Mesangial cell (primary cell): ENCODE measurements at places on chromosomes 13 and 19. TPM values are rescaled to one million over a fixed set of nuclear protein-coding genes. Genes with fewer than 3 reads are reported as not detected.

Gene SGCG
- total RNA-seq: 0.16 and 1.1 TPM in 2 replicates

Gene INSR
- 3.3 and 10.6 TPM in 2 replicates for total RNA-seq

Gene IRGC
- total RNA-seq: not detected in 2 replicates

Gene ZIC2
- not detected in 2 replicates for total RNA-seq

Gene SULT2A1
- not detected in 2 replicates for total RNA-seq

Gene LMTK3
- total RNA-seq: 0.16 and 1.4 TPM in 2 replicates

Gene HCN2
- total RNA-seq: 1.1 and 2.8 TPM in 2 replicates

Gene GFY
- total RNA-seq: not detected in 2 replicates

Gene ONECUT3
- total RNA-seq: not detected in 2 replicates

Gene IFNL1
- not detected in 2 replicates for total RNA-seq

Gene WDR88
- total RNA-seq: not detected in 2 replicates

Gene DENND1C
- total RNA-seq: 0.81 and 2.0 TPM in 2 replicates

Gene ZSCAN5A
- total RNA-seq: 2.0 and 2.8 TPM in 2 replicates
